Kidney epithelial cell (primary cell): ENCODE measurements at places on chromosomes 2 and 18. TPM values are rescaled to one million over a fixed set of nuclear protein-coding genes. Genes with fewer than 3 reads are reported as not detected.

DNA sequence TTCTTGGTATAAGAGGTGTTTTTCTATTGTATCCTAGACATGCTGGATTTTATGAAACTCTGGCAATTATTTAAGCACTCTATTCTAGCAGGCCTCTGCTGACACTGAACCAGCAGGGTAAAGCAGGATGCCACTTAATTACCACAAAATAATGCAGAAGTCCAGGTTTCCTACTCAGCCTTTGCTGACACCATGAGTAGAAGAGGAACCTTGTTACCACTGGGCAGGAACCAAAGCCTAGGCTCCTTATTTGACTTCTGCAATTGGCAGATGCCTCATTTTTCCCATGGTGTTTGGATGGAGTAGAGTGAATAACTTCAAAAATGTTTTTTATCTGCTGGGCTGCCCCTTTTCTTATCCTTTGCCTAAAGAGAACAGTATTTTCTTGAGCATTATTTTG lies 60.8 kb downstream of the THNSL2 start:
- DNase-seq = no peak

The RND3 gene
- 231 and 259 TPM in 2 replicates for total RNA-seq

GRCh38 chr2:232979871-232980461 lies 33.1 kb downstream of the NGEF start:
- peak; percentile 84 for DNase-seq

GRCh38 chr2:171169333-171169732 lies 8.6 kb upstream of the TLK1 start:
- DNase-seq = no peak

DNA sequence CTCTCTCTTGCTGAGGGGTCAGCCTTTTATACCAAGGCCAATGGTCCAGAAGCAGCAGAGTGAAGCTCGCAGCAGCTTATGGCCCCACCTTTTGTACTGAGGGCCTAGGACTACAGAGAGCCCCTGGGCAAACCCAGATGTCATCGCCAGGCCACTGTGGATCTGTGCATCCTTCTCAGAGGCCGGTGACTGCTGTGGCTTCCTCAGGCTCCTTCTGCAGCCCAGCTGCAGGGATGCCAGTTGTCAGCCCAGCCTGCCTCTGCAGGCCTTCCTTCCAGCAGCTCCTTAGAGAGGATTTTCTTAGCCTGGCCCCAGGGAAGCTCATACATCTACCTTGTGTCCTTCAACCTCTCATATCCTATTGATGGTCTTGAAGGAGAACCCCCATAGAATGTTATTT lies 6.5 kb upstream of the ACOXL start:
- DNase-seq = no peak

DNA sequence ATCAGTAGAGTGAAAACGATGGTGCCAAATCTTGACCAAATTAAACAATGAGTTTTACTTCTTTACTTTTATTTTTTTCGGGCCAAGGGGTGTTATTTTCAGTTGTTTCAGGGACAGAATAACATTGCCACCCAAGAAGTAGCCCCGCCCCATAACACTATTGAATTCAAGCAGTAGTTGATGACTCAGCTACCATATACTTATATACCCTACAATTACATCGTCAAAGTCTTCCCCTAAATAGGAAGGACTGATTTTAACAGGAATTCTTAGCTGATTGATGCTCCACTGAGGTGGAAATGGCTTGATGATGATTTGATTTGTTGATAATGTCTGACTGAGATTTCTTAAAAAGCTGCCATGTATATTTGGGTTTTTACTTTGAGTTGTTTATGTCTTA lies 24.7 kb downstream of the LYPD6B start:
- no peak for DNase-seq

The CPLX4 gene
- total RNA-seq = not detected in 2 replicates

DNA sequence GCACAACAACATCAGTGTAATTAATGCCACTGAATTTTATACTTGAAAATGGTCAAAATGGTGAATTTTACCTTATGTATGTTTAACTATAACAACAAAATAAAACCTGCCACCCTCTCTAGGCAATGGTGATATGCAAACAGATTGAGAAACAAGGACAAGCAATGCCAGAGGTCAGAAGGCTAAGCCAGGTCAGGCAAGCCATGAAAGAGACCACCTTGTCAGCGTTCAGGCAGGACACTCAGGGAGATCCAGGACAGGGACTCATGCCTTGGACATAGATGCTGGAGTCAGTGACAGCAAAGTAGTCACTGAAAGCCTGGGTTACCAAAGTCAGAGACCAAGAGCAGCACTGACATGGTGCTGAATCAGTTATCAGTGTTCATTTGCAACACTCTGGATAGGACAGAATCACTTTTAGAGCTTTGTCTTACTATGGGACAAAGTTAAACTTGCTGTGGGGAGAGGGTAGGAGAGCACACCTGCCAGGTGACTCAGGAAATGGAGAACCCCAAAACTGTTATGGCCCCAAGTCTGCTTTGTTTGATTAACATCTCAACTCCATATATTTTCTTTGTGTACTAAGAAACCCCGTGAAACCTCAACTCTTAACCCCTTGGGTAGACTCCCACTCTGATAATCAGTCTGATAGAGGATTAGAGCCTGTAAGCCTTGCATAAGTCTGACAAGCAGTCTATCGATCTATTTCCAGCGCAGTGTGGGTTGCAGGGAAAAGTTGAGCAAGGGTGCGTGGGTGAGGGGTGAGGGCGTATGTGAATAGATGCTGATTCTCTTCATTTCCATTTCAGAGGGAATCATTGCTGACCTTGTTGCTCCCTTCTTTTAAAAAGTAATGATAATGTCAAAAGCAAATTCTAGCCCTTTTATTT lies 48.7 kb upstream of the ZNF385B start:
- DNase-seq = no peak

GRCh38 chr2:169065864-169066517 lies 3.4 kb upstream of the DHRS9 start:
- no peak for DNase-seq

The ANKRD30BL gene
- total RNA-seq = 0.14 TPM in 1 of 2 replicates, not detected in the other

GRCh38 chr18:37762076-37762621 lies 196.6 kb upstream of the CELF4 start:
- DNase-seq = no peak

GRCh38 chr2:166444306-166444705 lies 49.7 kb downstream of the SCN7A start:
- no peak for DNase-seq

- no peak for DNase-seq
Measured at GRCh38 chr2:171402906-171403580, 30.7 kb downstream of the METTL8 start.

The COL4A4 gene
- total RNA-seq = 3.4 and 4.0 TPM in 2 replicates

GRCh38 chr2:67180841-67181240 lies 216.3 kb upstream of the ETAA1 start:
- DNase-seq = no peak

The TPO gene
- total RNA-seq = not detected in 2 replicates

- DNase-seq = peak; percentile 97
Measured at GRCh38 chr2:207258263-207258991, 92.7 kb upstream of the KLF7 start.

- DNase-seq = no peak
Measured at GRCh38 chr2:47503481-47504070, 100.6 kb downstream of the MSH2 start.

GRCh38 chr2:211944572-211944971 lies 594.0 kb downstream of the ERBB4 start:
- DNase-seq = no peak

GRCh38 chr2:10009271-10009810 lies 34.0 kb upstream of the KLF11 start:
- no peak for DNase-seq

GRCh38 chr2:207950063-207950760 lies 75.1 kb downstream of the PLEKHM3 start:
- no peak for DNase-seq

The C2orf78 gene
- not detected in 2 replicates for total RNA-seq

The AFF3 gene
- total RNA-seq = 13.9 and 16.0 TPM in 2 replicates

The CDH7 gene
- total RNA-seq = not detected in 2 replicates

GRCh38 chr18:9835825-9836224 lies 49.9 kb upstream of the TXNDC2 start:
- DNase-seq = no peak

DNA sequence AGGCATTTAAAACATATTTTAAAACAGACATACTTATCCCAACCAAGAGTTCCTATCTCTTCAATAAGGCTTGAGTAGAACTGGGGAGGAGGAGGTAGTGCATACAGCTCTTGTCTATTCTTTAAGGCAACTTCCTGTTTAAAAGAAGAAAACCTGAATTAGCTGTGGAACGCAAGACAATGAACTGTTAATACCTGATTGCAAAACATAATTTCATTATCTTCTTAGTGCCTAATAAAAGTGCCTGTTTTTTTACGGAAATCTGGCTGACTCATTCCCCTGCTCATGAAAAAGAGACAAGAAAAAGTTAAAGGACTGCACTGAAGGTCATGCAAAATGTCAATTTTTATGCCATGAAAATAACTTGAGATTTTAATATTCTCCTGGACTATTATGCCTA lies 19.2 kb downstream of the FANCL start:
- no peak for DNase-seq

DNA sequence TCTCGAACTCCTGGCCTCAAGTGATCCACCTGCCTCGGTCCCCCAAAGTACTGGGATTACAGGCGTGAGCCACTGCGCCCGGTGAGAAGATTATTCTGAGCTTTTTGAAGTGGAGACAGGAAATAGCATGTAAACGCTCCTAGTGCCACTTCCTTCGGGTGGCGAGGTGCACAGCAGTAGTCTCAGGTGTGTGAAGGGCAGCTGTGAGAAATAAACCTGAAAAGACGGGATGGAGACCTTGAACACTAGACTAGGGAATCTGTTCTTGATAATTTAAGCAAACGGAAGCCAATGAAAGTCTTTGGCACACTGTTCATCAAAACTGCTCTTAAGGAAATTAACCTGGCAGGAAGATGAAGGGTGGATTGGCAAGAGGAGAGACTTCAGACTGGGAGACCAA lies 439 bp upstream of the PLEKHH2 start:
- DNase-seq = no peak

- no peak for DNase-seq
Measured at GRCh38 chr2:27779417-27780055, 8.0 kb downstream of the MRPL33 start.

The OBSL1 gene
- 39.8 and 41.0 TPM in 2 replicates for total RNA-seq

GRCh38 chr2:224843141-224843540 lies 127.0 kb upstream of the CCDC195 start:
- DNase-seq = no peak

The TDRD15 gene
- total RNA-seq = not detected in 2 replicates
